Activated CD8-positive, alpha-beta memory T cell treated with anti-CD3 and anti-CD28 coated beads for 24 hours (primary cell): ENCODE measurements at places on chromosomes 7 and 10.

DNA sequence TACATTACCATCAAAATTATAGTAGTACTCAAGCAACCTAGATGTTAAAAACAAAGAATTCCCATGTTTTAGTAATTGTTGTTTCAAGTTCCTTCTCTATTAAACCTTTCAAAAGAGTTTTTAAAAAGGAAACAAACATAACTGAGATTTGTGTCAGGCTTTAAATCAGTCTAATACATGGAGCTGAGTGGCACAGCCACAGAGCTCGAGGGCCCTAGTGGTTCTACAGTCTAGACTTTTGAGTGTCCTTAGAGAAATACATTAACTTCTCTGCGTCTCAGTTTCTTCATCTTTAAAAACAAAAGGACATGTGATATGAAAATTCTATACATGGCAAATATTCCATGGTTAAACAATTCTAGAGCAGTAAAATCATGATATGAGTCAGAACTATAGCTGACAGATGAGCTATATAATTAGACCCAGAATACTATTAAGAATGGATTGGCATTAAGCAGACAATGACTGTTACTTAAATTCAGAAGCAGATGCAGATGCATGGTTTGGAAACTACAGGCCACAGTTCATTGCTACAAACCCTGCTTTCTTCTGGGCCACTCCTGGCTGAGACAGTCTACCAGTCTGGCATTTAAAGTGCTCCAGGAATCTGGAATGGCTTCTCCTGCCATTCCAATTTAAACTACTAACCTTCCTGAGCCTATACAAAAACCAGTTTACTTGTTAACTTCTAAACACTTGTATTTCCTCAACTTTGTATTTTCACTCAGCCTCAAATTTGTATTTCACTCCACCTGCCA lies 77.4 kb downstream of the EPC1 start:
- no peak for DNase-seq

GRCh38 chr7:157708919-157709295 lies 372.1 kb downstream of the DNAJB6 start:
- DNase-seq: no peak

GRCh38 chr10:112330607-112331160 lies 43.2 kb upstream of the ACSL5 start:
- DNase-seq: no peak

DNA sequence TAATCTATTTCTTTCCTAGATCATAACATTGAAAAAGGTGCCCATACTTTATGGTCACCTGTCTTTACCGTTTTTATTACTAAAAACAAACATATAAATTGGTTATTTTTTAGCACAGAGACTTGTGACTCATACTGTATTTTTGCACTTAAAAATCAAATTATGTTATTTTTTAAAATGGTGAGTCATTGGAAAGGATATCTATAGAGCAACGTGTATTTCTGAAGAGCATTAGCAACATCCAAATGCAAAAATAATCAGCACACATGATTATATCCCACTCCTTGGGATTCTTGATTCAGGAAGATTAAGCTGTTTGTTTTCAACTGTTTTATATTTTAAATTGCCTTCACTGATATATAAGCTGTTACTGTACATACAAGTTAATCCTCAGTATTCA lies 40.7 kb upstream of the FMC1 start:
- DNase-seq: no peak

DNA sequence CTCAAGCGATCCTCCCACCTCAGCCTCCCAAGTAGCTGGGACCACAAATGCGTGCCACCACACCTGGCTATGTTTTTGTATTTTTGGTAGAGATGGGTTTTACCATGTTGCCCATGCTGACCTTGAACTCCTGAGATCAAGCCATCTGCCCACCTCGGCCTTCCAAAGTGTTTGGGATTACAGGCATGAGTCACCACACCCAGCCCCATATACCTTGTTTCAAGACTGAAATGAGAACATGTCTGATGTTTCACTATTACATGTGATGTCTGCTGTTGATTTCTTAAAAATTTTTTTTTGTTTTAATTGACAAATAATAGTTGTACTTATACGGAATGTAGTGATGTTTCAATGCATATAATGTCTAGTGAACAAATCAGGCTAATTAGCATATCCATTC lies 14.5 kb downstream of the KLHL7 start:
- DNase-seq: no peak

GRCh38 chr7:11579141-11579540 lies 252.9 kb downstream of the THSD7A start:
- no peak for DNase-seq

GRCh38 chr10:47454008-47454779 lies 29.7 kb downstream of the ANXA8 start:
- DNase-seq: no peak

DNA sequence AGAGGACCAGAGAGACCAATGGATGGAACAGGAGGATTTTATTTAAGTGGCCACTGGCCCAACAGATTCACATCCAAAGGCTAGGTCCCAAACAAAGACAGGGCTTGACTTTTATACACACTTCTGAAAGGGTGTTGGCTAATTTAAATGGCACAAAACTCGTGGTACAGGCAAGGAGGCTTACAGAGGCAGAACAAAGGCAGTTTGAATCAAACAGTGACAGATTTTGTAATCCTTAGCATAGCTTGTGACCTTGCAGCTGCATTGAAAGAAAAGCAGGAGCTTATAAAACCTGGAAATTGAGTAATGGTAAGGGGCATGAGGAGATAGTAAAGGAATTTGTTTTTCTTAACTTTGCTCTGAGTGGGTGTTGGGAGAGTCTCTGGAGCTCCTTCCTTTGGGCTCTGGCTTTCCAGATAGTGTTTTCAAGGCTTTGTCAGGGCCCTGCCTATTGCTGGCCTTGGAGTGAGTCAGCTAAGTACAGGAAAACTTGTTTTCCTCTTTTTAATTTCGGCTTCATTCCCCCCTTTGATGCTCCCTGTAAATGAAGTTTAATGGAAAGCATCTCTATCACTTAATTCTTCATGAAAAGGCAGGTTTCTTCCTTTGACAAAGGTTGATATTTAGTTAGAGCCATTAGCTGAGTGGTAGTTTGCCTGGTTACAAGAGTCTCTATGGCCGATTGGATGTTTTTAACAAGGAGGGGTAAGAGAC lies 96.9 kb downstream of the TRIM24 start:
- DNase-seq: no peak

GRCh38 chr10:90959826-90960225 lies 38.9 kb upstream of the ANKRD1 start:
- no peak for DNase-seq
